ENCODE measurements at places on chromosomes 7 and 10. TPM values are rescaled to one million over a fixed set of nuclear protein-coding genes. Genes with fewer than 3 reads are reported as not detected.
A peak's percentile ranks its signal among the peaks of the same experiment; 100 is the strongest.

PTF1A gene
- total RNA-seq, result not detected

RPEL1 gene
- total RNA-seq, result not detected

- H3K4me1 ChIP-seq, result no peaks in the 10 kb centered on the region
- no peaks in the 10 kb centered on the region for H3K36me3 ChIP-seq
- H3K4me3 ChIP-seq, result no peak overlapping the region
- H3K27me3 ChIP-seq, result peaks cover 4% of the 10 kb centered on the region
Measured at GRCh38 chr10:122019414-122019975, 30.5 kb downstream of the TACC2 start.

DNA sequence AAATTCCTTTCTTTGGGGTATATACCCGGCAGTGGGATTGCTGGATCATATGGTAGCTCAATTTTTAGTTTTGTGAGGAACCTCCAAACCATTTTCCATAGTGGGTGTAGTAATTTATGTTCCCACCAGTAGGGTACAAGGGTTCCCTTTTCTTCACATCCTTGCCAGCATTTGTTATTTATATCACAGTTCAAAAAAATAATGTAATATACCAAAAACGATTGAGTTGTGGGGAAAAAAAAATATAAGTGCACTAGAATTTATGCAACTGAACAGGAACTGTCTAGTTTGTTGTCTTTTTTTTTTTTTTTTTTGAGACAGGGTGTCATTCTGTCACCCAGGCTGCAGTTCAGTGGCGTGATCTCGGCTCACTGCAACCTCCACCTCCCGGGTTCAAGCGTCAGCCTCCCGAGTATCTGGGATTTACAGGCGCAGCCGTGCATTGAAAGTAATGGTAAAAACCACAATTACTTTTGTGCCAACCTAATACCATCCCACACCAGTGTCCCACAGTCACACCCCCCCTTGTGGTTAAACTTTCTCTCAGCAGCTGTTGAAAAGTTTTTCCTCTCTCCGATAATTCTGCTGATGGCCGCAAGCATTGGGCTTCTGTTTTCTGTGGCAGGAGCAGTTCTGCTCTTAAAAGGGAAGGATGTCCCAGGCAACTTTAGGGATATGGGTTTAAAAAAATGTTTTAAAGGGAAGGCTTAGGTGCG is 6.8 kb upstream of the LAT2 start:
- no peak overlapping the region for H3K4me3 ChIP-seq
- peaks cover 45% of the 10 kb centered on the region for H3K4me1 ChIP-seq
- peaks cover 2% of the 10 kb centered on the region for H3K36me3 ChIP-seq
- H3K27me3 ChIP-seq, result no peaks in the 10 kb centered on the region
- peak overlapping the region; percentile 24 for H3K27ac ChIP-seq
- no peak for DNase-seq

GRCh38 chr7:82044497-82045080 is 274.7 kb upstream of the HGF start:
- no peaks in the 10 kb centered on the region for H3K36me3 ChIP-seq
- H3K4me3 ChIP-seq, result no peak overlapping the region
- DNase-seq, result no peak
- no peaks in the 10 kb centered on the region for H3K27me3 ChIP-seq
- H3K27ac ChIP-seq, result no peak overlapping the region

DNA sequence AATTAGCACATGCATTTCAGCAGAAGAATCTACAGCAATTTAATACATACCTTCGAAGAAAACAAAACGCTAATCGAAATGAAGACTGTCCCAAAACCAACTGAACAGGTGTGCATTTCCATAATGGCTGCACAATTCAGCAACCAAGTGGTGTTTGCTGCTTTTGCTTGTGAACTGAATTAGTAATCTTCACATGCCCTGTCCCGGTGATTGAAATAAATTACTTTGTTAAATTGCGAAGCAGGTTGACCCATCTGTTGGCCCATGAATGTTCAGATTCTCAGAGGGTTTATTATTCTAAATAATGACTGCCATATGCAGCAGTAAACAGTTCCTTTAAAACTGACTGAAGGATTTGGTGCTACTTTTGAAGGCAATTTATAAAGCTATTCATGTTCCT is 445.2 kb upstream of the NFE2L3 start:
- DNase-seq, result no peak
- H3K27ac ChIP-seq, result no peak overlapping the region

All from activated B cell treated with CpG ODN at 0.5 μM for 24 hours (primary cell).